ENCODE measurements at places on chromosomes 1 and 21.

GRCh38 chr1:77051425-77051824 is 167.8 kb downstream of the PIGK start:
- no peak for DNase-seq

DNA sequence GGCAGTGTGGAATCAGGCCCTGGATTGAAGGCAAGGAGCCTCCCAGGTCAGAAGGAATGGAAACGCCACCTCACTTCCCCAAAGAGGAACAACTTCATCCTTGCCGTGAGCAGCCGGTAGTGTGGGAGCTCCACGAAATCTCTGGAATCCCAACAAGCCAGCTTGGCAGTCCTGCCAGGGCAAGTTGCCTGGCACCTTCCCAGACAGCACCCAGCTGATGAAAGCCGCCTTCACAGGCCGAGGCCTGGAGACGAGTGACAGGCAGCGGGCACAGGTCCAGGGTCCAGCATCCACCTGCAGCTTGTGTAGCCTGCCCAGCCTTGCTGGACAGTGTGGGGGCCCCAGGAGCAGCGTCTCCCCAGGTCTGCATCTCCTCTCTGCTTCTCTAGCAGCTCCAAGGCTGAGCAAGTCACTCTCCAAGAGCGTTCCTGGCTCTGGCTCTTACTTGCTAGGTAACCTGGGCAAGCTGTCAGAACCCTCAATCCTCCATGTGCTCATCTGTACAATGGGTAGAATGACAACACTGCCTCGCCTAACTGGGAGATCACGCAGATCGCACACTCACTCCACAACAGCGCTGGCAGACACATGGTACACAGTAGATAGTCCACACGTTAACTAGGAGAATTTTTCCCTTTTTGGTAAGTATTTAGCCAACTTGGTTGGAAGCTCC is 43.0 kb downstream of the ACOT7 start:
- no peak for DNase-seq

DNA sequence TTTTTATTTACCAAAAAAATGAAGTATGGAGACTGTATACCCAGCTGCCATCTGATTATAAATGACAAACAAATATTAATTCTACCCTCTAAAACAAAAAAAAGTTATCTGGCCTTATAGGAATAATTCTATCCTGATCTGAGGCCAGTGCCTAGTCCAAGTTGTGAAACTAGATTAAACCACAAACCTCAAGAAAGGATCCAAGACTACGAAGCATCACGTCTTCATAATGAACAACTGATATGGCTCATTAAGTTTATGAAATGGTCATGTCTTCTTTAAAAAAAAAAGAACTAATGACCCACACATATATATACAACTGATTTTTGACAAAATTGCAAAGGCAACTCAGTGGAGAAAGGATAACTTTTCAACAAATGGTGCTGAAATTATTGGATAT is 32.4 kb upstream of the CTTNBP2NL start:
- DNase-seq: no peak

- no peak for DNase-seq
Measured at GRCh38 chr1:7247791-7248548, 462.7 kb downstream of the CAMTA1 start.

- DNase-seq: no peak
Measured at GRCh38 chr1:42334240-42335049, 590 bp downstream of the FOXJ3 start.

DNA sequence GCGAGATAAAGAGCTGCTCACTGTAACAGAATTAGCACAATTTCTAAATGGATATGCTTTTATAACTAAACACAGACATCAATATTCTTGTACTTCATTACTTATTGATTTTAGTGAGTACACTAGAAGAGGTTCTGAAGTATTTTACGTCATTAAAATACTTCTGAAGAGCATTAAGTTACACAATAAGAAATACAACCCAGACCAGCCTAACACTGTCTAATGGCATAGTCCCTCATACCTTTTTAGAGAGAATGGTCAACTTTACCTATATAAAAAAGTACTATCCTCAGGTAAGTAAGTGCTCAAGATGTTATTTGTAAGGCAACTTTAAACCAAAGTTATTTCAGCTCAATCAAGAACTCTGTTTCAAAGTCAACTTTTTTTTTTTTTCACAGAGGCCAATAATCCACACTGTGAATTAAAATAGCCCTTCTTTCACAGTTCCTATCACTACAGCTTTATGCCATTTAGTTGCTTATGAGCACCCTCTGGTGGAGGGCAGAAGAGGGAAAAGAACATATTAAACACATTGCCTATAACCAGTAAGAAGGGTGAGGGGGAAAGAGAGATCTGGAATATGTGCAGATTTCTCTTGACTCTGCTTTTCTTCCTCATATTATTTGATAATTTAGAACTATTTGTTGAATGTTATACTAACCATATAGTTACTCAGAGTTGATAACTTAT is 182.1 kb upstream of the DMRTA2 start:
- DNase-seq: no peak

DNA sequence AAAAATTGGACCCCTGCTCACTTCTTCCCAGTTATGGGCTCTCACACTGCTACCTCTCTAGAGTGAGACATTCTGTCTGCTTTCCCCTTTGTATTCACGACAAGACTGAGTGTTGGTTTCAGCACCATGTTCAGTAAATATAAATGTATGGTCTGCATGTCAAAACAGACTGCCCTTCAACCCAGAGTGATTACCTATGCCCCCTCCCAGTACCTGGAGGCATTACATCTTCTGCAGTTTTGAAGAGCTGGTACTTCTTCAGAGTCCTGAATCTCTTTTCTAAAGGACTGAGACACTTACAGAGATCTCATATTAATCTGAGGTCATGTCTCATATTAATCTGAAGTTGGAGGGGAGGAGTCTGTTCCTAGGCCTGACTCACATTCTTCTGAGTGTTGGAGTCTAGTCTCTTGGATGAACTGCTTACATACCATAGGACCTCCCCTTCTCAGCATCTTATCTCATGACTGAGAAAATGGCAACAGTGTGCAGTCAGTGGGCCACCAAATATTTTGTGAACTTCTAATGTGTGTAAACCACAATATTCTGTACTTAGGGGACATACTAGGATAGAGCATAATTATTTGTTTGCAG is 80.3 kb downstream of the RGL1 start:
- DNase-seq: no peak

DNA sequence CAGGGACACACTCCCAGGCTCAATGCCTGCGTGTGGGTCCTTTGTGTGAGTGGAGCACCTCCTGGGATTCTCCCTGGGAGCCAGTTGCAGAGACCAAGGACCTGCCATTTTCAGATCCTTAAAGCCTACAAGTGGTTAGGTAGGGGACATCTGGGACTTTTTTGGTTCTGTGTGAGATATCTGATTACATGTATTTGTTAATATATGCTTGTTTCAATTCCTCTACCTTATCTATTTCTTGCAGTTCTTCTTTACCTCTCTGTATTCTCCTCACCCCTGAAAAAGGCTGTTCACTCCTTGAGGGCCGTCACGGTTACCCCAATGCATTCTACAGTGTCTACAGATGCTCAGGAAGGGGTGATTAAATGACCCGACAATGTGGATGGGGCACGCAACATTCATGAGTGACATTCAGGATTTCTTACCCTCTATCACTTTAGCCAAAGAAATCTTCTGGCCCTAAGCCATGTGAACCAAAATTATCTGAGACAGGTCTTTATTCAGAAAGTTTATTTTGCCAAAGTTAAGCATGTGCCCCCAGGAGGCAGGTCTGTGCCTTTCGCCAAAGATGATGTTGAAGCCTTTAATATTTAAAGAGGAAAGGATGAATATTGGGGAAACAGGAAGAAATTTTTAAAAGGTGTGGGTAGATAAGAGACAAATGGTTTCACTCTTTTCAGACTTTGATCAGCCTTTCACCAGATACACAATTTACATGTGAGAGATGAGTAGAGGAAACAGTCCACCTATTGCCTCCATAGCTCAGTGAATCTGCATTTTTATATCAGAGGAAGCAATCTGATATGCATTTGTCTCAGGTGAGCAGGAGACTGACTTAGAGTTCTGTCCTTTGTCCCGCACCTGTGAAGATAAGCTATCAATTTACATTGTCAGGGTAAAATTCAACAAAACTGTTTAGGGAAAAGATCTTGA is 44.6 kb upstream of the MPZL1 start:
- DNase-seq: no peak

DNA sequence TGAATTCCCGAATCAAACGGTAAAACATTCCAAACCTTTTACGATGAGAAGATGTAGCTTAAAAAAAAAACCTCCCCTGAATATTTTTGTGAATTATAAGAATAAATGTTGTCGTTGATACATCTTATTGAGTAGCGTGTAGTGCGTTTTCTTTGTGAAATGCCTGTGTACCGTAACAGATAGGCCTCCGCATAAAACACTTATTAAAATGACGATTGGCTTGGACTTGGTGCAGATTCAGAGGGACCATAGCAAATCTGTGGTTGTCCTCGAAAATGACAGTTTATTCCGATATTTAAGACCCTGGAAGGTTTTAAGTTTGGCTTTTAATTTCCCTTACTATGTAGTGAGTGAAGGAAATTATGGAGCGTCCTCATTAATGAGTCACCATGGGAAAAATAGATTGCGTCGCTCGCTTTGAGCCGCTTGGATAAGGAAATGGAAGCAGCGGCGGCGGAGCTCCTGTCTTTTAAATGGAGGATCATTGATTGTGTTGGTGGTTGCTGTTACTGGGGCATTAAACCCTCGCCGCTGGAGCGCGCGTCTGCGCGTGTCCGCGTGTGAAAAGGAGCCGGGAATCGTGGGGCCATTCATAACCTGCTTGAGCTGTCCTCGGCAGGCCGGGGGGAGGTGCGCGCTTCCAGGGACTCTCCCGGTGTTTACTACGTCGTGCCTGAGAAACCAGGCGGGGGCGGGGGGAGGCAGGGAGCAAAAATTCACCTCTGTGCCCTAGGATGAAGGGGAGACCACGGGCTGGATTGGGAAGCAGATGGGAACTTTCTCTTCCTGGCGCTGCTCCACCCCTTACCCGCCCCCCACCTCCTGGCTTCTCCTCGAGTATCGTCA is 1.6 kb downstream of the SPEN start:
- DNase-seq: no peak

- no peak for DNase-seq
Measured at GRCh38 chr1:212313616-212314015, 28.4 kb downstream of the PPP2R5A start.

DNA sequence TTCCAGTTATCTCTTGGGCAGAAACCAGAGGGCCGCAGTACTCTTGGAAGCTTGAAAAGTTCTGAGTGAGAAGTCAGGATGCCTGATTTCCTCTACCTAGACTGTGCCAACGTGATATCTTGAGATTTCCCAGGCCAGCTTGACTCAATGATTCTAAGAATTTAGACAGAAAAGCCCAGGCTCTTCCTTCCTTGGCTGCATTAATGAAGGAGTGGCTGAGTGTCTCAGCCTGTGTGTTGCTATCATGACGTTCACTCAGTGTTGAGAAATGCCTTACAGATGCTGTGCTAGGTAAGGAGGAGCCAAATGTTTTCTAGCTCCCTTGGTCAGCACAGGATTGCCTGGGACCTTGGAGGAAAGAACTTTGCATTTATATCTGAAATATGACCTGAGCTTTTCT is 454.1 kb upstream of the USP24 start:
- DNase-seq: no peak

- DNase-seq: no peak
Measured at GRCh38 chr1:230153641-230154296, 86.7 kb downstream of the GALNT2 start.

GRCh38 chr1:197314682-197315081 is 46.6 kb downstream of the CRB1 start:
- no peak for DNase-seq

DNA sequence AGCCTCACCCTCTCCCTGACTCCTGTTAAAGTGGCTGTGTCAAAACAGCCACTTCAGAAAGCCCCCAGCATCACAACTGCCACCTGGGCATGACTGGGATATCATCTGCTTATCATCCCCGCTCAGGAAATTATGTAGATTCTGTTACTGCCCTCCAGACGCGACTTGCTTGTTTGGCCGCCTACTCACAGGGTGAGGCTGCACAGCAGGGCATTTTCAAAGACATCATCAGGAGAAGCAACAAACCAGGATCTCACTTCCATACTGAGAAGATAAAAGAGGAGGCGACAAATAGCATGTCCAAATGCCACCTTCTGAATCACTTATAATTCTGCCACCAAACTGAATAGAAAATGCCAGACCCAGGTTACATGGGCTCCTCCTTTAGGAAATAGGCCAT is 94.8 kb downstream of the MIS18A start:
- DNase-seq: no peak

- DNase-seq: no peak
Measured at GRCh38 chr1:98179151-98179773, 258.4 kb upstream of the DPYD start.

GRCh38 chr1:14600405-14601112 is 2.1 kb downstream of the KAZN start:
- DNase-seq: no peak

DNA sequence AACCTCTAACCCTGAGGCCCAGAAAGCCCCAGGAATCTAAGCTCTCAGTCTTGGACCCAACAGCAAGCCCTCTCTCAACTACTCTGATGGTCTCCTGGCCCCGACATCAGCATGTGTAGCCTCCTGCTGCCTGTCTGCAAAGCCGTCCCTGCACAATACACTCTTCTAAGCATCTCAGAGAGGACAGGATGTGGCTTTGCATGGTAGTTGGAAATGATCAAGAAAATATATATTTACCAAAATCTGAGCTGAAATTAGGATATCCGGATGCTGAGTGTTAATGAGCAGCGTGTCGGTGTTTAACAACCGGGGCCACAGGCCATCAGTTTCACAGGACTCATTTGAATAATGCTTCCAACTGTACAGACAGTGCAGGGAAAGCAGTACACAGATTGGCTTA is 59.1 kb upstream of the SIM2 start:
- no peak for DNase-seq

GRCh38 chr1:234090212-234091064 is 186.0 kb downstream of the SLC35F3 start:
- no peak for DNase-seq
